ENCODE measurements at places on chromosomes 16 and 17.
A peak's percentile ranks its signal among the peaks of the same experiment; 100 is the strongest.

DNA sequence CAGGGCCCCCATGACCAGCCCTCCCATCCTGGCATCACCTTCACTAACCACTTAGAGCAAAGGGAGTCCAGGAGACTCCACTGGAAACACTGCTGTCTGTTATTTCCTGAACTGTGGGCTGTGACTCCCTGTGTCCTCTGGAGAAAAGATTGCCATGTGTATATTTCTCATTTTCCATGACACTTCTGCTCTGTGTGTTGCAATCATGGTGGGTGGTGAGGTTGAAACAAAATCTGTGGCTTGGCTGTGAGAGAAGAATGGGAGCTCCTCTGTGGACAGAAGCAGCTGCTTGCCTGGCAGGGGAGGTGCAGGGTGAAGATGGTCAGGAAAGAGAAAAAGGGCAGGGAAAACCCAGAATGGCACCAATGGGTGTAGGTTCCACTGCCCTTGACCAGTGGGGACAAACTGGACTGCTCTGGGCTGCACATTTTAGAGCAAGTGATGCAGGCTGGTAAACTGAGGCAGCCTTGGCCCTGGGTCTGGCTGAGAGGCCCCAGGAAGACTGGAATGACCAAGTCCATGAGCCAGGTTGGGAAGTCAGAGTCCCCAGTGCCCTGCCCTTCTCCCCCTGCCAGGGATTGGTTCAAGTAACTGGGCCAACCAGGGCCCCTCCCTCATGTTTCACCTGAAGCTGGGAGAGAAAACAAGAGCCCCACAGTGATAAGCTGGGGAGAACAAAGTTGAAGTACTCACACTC, 314.3 kb downstream of the C16orf95 start:
- DNase-seq, result peak; percentile 93

GRCh38 chr16:11401161-11402050, 56.1 kb downstream of the RMI2 start:
- no peak for DNase-seq

- no peak for DNase-seq
Measured at GRCh38 chr16:61014869-61015268, 1021.4 kb downstream of the CDH8 start.

DNA sequence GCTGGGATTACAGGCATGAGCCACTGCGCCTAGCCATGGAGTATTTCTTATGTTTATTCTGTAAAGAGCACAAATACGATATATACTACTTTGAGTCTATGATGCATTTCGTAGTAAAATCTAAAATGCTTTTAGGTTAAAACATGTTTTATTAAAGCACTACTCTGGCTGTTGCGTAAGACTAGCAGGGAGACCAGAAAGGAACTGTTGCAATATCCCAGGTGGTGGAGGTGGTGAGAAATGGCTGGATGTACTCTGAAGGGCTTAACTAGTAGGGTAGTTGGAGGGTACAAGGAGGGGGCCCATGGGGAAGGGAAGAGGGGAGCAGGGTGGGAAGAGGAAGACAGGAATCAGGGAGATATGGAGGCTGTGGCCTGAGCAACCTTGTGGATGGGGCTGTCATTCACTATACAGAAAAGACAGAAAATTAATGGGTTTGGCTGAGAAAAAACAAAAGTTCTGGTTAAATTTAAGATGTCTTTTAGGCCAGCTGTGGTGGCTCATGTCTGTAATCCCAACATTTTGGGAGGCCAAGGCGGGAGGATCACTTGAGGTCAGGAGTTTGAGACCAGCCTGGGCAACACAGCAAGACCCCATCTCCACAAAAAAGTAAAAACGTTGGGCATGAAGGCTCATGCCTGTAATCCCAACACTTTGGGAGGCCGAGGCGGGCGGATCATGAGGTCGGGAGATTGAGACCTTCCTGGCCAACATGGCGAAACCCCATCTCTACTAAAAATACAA, 35.8 kb downstream of the ST3GAL2 start:
- DNase-seq, result no peak

DNA sequence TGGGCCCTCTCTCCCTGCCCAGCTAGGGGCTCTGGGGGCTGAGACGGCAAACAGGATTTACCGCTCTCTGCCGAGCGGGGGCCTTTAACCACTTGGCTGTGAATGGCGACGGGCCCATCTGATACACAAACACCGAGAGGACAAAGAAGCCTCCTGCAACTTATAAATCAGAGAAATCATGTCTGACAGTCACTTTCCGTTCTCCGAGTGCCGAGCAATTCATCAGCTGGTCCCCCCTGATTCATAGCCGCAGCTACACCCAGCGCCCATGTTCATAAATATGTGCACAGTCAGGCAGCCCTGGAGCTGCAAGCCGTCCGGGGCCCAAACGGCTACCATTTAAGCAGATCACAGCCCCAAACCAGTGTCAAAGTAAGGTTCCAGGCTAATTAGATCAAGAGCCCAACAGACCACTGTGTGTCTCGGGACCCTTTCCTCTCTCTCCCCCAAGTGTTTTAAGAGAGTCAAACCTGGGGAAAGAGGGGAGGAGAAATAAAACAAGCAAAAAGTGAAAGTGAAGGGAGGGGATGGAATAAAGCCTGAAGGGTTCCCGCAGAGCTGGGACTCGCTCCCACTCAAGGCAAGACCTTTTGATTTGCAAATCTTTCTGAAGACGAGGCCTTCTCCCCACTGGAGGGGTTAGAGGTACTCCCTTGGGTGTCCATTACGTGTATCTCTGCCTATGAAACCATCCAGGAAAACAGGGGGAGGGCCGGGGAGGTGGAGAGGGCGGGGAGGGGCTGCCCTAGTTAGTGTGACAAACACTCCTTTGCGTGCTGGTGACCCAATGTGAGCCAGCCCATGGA, 154.7 kb downstream of the C16orf78 start:
- no peak for DNase-seq

- no peak for DNase-seq
Measured at GRCh38 chr17:231966-232807, 50.7 kb upstream of the DOC2B start.

Data from LHCN-M2 (cell line).